ENCODE measurements at places on chromosomes 5 and 9.

DNA sequence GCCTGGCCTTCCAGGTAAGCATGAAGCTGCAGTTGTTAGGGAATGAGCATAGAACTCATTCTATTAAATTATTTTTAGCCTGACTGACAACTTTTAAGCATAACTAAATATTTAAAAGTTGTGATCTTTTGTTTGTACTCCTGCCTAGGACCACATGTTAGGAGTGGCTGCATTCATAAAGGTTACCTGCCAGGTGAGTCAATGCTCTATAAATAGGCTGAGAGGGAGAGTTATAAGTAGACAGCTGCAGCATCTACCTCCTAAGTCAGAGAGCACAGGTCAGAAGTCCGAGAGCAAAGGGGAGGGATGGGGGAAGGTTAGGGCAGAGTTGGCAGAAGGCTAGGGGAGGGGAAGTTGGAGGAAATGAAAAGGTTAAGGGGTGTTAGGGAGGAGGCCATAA lies 292.4 kb upstream of the TLE4 start:
- no peak for DNase-seq

GRCh38 chr5:180259260-180259611 lies 32.6 kb downstream of the MAPK9 start:
- DNase-seq: no peak

- DNase-seq: no peak
These were observed 173.8 kb downstream of the NTRK2 start for GRCh38 chr9:84843175-84843824.

DNA sequence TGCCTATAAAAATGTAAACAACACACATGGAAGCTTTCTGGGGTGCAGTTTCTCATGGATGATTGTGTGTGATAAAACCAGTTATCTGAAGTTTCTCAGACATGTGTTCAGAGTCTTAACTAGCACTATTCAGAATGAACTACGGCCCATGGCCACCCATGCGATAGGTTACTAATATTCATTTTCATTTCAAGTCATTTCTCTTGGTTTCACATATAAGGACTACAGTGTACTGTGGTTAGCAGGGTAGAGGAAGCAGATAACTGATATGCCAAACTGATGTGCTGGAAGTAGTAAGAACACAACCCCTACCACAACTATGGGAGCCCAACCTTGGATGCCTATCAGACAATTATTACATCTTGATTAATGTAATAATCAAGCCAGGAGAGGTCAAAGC lies 372.1 kb downstream of the DTWD2 start:
- no peak for DNase-seq

DNA sequence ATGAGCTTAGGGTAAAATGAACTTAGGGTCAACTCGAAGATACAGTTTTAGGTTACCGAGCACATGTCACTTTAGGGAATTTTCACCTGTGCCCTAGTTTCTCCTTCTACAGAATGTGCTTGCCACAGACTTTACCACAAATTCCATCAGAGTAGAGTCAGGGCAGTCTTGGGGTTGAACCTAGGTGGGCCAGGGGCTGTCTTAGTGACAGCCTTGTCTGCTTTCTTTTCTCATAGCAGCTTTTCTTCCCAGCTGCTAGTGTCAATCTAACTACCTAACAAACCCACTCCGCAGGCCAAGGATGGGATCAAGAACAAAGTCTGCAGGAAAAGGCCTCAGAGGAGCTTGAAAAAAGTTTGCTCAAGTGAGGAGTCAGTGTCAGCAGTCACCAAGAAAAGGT lies 458.1 kb upstream of the CDH18 start:
- DNase-seq: no peak

DNA sequence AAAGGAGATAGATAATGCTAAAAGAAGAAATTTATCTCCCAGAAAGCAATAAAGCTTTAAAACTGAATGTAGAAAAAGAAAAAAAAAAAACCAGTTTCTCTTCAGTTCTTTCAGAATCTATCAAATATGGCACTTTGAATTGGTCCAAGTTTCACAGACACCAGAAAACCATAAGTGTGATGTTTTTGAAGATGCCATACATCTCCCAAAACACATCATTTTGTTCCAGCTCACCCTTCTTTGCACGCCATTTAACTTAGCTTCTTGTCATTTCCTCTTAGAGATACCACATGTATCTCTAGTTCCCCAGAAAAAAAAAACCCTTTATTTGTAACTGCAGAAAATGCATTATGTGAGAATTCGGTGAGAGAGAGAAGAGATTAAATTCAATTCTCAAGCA lies 46.1 kb upstream of the MAMDC2 start:
- no peak for DNase-seq

- DNase-seq: no peak
These were observed 227.3 kb downstream of the LURAP1L start for GRCh38 chr9:13001989-13002580.

DNA sequence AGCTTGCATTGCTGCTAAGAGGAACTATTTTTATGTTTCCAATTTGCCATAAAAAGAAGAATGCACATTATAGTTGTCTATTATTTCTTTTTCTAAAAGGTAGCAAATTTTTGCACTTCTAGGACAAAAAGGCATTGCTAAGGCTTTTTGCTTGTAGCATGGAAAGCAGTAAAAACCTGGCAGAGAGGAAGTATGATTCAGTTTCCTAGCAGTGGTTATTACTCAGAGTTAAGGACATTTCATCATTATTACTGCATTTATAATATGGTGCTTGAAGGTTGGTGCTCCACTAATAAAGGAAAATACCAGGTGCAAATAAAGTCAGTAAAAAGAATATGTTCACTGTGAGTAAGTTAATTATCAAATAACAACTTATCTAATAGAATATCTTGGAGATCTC lies 179.8 kb upstream of the PLPPR1 start:
- DNase-seq: no peak

DNA sequence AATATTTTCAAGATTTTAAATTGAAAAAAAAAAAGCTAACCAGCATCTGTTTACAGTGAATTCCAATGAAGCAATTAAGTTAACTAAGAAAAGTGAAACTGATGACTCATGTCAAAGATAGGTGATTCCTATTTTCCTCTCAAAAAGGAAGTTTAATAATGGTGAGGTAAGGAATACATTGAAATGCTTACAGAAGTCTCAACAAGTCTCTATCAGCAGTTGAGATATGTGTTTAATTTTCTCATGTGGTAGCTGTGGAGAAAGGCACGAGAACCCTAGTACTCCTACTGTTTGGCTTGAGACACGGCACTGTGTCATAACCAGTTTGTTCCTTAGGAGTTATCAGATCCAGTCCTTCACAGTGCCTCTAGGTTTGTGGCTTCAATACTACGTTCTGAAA lies 114.5 kb downstream of the SLC25A46 start:
- no peak for DNase-seq

DNA sequence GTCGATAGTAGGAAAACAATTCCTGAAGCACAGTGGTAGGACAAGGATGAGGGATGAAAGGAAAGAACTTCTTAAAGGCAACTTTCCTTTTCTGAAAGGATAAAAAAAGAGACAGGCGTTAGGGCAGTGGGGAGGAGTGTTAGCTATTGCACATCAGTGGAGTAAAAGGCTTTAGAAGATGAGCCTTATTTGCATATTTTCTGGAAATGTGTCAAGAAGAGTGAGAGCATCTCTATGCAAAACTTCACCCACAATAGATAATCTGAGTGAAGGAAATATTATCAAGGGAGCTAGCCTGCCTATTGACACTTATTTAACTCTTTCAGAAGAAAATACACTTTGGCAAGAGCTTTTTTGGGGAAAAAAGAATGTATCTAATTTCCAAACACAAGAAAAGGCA lies 151.6 kb downstream of the MACIR start:
- no peak for DNase-seq

DNA sequence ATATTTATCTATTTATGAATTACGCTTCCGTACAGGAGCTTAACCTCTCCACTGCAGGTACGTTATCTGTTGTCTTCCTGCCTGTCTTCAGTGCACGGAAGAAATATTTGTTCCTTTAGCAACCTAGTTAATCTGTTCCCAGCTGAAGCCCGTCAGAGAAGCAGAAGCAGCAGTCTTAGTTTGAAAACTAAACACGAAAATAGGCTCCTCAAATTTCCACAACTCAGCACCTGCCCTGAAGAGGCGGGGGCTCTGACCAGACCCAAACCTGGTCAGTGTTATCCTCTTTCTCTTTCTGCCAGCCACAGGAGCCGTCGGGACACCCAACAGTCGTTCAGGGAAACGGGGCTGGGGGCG lies 462 bp downstream of the NUDCD2 start:
- DNase-seq: no peak

Data from T1000 (cell line).